NCI-H1105 treated with DMSO at 0.1 percent for 48 hours (cell line): ENCODE measurements at places on chromosomes 1 and 21.

GRCh38 chr1:98078596-98078995, 157.8 kb upstream of the DPYD start:
- DNase-seq = no peak

- DNase-seq = no peak
These were observed 43.6 kb downstream of the ACBD6 start for GRCh38 chr1:180458807-180459206.

DNA sequence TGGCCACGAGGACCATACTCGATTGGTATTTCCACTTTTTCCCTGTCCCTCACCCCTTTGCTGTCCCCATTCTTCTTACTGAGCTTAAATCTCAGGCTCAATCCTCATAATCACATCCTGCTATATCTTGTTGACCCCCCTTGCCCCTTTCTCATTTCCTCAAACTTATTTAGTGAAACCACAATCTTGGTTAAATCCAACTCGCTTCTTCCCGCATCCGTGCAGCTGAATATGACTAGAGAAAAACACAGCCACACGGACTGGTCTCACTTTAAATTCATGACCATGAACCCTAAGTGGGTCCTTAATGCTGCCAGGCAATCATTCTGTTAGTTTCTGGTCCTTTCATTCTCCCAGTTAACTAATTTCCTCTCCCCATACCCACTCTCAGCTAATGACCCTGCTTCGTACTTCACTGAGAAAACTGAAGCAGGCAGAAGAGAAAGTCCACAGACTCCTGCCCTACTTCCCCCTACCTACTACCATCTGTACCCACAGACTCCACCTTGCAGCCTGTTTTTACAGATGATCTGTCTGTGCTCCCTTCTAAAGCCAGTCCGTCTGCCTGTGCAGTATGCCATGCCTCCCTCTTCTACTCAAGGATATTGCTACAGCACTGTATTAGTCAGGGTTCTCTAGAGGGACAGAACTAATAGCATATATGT, 96.8 kb upstream of the LMO4 start:
- no peak for DNase-seq

GRCh38 chr1:63325279-63325985, 3.1 kb downstream of the FOXD3 start:
- DNase-seq = no peak

DNA sequence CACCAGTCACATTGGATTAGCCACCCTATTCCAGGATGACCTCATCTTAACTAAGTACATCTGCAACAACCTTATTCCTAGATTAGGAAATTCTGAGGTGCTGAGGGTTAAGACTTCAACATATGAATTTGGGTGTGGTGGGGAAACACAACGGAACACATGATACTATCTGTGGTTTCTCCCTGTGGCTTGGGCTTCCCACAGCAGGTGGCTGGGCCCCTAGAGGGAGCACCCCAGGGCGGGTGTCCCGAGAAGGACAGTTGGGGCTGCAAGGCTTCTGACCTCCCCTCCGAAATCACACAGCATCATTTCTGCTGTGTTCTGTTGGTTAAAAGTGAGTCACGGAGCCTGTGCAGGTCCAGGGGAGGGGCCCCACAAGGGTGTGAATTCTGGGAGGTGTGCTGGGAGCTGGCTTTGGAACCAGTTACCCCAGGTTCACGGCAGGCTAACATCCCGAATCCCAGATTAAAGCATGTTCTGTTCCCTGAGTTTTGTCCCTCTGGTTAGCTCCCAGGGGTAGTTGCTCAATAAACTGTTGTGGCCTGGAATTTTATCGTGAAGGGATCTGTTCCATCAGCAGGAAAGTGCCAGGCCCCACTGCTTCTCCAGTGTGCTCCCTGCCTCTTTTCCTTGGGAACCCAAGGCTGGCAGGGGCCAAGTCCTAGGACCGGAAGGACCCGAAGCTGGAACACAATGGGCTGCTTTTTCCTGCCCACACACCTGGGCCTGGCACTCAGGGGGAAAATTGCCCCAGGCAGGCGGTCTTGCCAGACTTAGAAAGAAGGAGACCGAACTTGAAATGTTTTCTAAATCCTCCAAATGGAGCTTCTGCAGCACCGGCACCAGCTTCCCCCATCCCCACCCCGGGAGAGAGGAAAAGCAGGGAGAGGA, 154.0 kb upstream of the WNT4 start:
- DNase-seq = no peak

DNA sequence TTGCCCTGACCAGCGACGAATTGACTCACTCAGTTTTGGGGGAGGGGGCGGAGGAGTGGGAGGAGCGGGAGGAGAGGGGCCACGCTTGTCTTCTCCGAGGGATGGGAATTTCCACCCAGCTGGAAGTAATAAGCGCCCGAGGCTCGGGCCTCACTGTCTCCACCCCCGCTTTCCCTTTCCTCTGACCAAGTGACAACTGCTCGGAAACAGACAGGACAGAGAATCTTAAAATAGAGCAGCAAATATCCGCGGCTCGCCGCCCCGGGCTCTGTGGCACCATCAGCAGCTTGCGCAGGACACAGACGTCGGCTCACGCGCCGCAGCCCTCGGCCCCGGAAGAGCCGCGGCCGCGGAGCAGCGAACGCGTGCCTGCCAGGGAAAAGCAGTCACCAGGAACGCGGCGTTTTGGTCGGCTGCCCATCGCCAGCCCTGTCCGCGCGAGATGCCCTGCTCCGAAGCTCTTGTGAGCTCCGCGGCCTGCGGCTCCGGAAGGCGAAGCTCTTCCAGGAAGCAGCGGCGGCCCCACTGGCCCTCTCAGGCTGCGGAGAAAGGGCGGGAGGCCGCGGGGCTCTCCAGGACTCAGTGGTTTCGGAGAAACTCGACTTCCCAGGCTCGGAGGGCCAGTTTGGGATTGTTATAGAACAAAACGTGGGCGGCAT, 10.7 kb upstream of the RGS16 start:
- DNase-seq = no peak

DNA sequence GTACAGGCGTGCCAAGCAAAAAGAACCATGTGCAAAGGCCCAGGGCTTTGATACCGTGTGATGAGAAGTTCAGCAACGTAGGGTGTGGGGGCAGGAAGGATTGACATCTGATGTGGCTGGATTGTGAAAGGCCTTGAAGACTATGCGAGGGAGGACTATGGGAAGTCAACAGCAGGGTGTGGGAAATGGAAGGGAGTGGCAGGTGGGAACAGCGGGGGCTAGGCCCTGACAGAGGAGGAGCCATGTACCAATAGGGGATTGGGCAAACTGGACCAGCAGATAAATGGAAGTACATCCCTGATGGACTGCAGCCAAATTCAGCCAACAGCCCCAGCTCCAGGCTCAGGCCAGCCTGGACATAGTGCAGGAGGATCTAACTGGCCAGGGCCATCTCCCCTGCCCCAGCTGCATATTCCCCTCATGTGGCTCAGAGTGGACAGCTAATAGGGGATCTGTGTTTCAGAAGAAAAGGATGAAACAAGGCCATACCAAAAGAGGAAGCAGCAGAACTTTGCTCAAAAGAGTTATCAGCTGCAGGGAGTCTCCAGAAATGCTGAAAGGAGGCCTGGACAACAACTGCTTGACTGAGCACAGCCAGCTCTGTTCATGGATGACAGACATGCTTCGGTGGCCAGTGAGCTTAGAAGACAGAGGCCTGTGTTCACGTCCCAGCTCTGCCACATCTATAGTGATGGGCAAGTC, 140.2 kb upstream of the SGIP1 start:
- no peak for DNase-seq

DNA sequence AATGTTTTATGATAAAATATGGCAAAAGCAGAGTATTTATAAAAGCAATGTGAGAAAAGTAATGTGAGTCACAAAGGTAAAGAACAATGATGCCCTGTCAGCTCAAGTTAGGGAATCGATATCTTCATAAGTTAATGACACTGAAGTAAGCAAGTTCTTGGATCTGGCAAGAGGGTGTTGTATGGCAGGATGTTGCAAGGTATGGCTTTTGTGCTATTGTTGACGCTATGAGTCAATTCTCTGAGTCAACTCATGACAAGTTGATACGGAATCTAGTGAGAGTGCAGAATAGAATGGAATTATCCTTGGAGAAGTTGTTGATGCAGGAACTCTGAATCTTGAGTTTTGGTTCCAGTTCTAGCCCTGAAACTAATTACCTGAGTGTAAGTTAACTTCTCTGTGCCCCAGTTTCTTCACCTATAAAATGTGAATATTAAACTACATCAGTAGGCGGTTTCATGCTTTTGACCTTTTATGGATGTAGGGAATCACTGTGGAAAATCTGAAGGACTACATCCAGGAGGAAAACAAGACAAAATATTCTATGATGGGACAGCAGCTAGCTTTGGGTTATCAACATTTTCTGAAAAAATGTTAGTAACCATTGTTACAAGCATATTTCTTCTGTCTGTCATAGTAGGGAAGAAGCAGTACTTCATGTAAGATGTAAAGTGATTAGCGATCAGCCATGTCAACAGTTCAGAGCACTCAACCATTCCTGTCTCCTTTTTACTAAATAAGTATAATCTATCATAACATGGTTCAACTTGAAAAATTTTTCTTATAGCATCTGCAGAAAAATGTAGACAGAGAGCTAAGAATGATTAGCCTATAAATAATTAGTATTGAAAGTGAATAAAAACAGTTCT, 96.9 kb downstream of the ATP6V1G3 start:
- DNase-seq = no peak

DNA sequence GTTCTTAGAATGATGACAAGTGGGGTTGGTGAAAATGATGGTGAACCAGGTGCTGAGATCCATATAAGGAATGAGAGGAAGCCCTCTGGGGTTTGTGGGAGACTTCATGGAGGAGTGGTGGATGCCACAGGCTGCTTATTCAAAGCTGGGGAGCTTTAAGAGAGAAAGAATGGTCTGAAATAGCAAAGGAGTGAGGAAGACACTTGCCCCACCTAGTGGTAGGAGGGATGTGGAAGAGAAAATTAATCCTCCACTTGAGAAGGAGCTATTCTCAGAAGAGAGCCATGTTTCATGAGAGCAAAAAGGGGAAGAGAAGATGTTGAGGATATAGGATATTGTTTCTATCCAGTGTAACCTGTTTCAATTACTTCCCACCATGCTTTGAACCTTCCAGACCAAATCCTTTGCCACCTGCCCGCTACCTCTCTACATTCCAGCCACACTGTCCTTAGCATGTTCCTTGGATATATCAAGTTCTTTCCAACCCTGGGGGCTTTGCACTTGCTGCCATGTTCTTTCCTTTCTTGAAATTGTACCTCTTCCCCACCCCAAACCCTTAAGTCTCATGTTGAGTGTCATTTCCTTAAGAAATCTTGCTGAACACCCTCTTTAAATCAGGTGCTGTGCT, 19.6 kb upstream of the ZNF648 start:
- peak; percentile 39 for DNase-seq

- DNase-seq = no peak
These were observed 20.6 kb upstream of the SELP start for GRCh38 chr1:169650551-169650950.

GRCh38 chr1:205229916-205230700, 2.4 kb downstream of the TMCC2 start:
- peak; percentile 23 for DNase-seq

- no peak for DNase-seq
These were observed 75.5 kb downstream of the HIVEP3 start for GRCh38 chr1:41842993-41843755.

- no peak for DNase-seq
These were observed 95.5 kb downstream of the TRIM11 start for GRCh38 chr1:228311091-228311490.

DNA sequence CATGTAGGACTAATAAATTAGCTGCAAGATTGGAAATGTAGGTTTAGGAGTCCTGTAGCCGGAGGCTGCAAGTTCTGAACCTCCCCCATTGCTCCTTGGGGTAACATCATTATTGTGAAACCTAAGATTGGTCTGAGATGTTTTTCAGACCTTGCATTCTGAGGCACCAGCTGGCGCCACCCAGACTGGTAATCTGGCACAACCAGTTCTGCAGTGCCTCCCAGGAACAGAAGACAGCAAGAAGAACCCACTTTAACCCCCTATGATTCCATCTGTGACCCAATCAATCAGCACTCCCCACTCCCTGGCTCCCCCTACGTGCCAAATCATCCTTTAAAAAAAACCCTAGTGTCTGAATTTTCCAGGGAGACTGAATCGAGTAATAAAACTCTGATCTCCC, 11.6 kb upstream of the DNAJC6 start:
- DNase-seq = no peak

DNA sequence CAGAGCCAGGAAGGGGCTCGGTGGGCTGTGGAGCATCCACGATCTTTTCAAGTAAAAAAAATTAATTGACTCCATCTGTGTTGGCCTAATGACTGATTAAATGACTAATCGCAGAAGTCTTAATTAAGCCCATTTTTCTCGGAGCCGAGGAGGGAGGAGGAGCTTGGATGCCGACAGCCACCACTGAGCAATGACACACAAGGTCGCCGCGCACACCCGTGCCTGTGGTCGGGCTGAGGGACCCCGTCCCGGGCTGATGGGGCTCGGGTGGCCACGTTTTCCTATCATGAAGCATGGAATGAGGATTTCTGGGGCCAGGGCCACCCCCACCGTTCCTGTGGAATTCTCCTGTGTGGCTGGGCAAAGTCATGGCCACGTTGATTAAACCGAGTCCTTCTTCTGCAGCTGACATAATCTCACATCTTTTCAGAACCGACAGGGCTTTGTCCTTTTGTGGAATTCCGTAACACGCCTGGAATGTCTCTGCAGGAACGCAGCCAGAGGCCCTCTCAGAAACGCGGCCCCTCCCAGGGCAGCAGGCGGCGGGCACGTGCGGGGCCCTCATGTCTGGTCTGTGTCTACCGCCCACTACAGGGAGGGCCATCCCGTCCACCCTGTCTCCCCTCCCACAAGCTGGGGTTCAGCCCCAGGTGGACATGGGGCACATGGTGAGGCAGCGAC, 60.7 kb downstream of the MORN1 start:
- no peak for DNase-seq

GRCh38 chr21:21063828-21064227, 65.6 kb downstream of the NCAM2 start:
- no peak for DNase-seq

DNA sequence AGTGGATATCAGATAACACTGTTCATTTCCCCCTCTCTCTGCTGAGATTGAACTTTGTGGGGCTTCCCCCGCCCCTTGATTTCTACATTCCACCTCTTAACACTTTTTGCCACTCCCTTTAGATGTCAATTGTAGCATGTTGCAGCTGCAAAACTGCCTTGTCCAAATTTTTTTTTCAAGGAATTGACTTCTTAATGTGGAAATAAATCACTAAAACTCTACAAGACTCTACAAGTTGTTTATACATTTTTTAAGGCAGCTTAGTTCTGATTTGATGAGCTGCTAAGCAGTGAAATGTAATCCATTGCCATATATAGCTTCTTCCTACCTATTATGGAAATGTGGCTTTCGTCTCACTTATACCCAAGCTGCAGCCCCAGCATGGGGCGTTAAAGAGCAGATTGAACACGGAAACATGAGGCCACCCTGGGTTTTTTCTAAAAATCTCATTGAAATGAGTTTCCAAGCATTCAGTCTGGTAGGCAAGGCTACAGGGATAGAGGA, 132.2 kb downstream of the SYT2 start:
- DNase-seq = no peak

GRCh38 chr1:212375986-212376385, 38.7 kb downstream of the PACC1 start:
- no peak for DNase-seq

DNA sequence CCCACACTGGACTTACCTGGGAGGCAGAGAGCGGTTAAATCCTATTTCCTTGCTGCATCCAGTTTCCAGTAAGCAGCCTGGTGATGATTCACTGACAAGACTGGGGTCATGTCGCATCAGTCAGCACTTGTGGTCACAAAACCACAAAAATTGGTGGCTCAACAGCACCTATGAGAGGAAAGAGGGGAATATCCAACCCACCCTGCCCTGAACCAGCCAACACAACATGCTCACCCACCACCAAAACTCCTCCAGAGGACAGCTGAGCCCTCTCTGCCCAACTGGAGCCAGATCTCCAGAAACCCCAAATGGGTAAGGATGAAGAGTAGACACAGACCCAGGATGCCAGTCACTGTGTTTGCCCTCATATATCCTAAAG, 64.0 kb downstream of the CD46 start:
- no peak for DNase-seq
